ENCODE measurements at places on chromosomes 11 and 22.
A peak's percentile ranks its signal among the peaks of the same experiment; 100 is the strongest.

- no peak for DNase-seq
Measured at GRCh38 chr11:9741260-9741659, 77.4 kb downstream of the SWAP70 start.

DNA sequence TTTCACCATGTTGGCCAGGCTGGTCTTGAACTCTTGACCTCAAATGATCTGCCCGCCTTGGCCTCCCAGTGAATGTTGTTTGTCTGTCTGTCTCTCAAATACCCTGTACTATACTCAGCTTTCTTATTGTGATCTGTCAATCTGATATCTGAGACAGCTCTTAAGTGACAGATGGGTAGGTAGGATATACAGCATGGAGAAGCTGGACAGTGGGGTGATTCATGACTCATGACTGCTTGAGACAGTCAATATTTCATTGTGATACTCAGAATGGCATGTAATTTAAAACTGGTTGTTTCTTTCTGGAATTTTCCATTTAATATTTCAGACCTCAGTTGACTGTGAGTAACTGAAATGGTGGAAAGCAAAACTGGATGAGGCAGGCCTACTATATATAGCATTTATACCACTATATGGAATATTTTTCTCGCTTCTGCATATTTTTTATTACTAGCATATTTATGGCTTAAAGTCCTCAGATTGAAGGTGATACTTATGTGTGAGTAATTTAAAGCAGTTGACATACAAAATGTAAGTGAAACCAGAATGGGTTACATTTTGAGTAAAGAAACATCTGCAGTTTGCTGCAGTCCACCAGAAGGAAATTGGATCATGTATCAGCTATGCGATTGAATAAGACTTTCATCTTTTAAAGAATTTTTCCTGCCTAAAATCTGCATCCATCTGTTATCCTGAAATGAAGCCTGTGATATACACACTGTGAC, 22.3 kb downstream of the ARHGAP42 start:
- DNase-seq, result no peak

DNA sequence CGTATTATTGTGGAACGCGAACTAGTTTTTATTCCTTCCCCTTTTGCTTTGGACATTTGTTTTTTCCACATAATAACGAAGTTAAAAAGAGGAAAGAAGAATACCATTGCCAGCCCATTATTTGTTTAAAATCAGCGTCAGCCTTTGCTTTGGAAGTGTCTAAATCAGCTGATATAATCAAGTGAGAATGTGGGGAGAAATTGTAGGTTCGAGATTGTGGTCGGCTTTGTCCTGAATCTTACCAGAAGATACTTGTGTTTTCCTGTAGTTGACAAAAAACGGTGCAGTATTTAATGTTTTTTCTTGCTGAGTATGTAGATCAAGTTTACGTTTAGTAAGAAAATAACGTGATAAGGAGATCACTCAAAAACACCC, 935 bp downstream of the ZNF143 start:
- DNase-seq, result no peak

DNA sequence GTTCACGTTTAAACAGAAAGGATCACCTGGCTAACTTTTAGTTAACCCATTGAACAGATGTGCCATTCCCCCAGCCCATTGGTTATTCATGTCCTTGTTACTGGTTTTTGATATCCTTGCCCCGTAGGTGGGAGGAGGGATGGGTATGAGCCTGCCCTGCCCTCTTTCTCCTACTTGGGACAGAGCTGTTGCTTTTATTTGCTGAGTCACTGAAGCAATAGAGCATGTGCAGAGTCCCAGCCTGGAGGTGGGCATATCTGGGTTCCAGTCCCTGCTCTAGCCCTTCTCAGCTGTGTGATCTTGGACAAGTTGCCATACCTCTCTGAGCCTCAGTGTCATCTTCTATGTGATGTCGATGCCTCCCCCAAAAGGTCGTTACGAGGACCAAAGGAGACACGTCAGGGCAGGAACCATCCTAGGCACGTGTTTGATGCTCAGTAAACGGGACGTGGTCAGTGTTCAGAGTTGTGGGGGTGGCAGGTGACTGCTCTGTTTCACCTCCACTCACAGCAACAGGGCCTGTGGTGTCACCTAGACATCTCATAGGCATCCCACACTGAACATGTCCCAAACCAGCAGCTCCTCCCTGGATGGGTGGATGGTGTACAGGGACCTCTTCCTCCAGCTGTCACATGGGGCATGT, 61.0 kb downstream of the BMAL1 start:
- no peak for DNase-seq

- DNase-seq, result peak; percentile 40
Measured at GRCh38 chr22:44085743-44086270, 61.7 kb downstream of the PARVB start.

- DNase-seq, result no peak
Measured at GRCh38 chr22:50503475-50504145, 3.9 kb downstream of the LMF2 start.

- DNase-seq, result no peak
Measured at GRCh38 chr11:6321961-6322362, 1.7 kb upstream of the CAVIN3 start.

- no peak for DNase-seq
Measured at GRCh38 chr11:16902781-16903378, 111.3 kb downstream of the PLEKHA7 start.

DNA sequence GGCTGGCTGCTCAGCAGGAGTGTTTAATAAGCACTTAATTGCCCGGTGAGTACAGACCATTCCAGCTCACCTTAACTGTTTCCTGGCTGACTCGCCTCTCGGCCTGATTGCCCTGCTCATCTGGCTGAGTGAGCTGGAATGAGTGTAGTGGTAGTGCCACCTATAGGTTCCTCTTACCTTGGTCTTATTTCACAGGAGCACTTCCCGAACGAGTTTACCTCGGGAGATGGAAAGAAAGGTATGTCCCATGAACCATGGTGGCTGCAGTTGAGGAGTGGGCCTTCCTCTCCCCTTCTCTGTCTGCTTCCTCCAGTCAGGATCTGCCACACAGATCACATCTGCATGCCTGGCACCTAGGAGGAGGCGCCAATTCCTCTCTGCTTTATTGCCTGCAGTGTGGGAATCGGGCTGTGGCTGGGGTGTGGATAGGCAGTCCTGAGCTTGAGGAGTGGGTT, 26.7 kb downstream of the UPB1 start:
- peak; percentile 35 for DNase-seq

DNA sequence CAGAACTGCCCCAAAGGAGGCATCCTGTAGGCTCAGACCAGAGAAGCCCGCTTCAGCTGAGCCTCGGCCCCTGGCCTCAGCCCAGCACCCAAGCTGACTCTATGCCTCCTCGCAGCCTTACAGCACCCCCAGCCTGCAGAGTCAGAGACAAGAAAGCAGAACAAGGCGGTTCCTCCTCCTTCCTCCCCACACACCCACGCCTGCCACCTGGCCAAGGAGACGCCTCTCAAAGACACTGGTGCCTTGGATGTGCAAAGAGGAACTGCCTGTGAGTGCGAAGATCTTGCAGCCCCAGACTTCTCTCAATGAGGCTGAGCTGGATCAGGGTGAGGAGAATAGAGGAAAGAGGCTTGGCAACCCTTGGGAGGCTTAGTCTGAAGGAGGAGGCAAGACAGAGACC, 60.2 kb downstream of the PDE2A start:
- DNase-seq, result no peak

DNA sequence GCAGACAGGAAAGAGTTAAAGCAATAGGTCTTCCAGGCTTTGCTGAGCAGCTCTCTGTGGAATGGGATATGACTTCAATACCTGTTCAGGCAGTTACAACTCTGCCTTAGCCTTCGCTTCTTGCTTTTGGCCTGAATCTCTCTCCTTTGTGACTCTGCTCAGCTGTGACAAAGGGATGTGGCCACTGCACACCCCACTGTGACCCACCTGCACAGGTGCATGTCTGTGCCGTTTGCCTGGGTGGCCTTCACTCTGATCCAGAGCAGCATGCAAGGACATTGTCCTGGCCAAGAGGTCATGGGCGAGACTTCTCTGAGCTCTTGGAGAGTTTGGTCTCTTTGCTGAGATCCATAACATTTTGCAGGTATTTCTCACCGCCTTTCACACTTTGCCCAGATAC, 891.3 kb downstream of the BRD1 start:
- DNase-seq, result no peak

- no peak for DNase-seq
Measured at GRCh38 chr11:109756521-109756920, 334.5 kb downstream of the C11orf87 start.

GRCh38 chr11:102911758-102912481, 37.1 kb upstream of the MMP12 start:
- DNase-seq, result no peak

DNA sequence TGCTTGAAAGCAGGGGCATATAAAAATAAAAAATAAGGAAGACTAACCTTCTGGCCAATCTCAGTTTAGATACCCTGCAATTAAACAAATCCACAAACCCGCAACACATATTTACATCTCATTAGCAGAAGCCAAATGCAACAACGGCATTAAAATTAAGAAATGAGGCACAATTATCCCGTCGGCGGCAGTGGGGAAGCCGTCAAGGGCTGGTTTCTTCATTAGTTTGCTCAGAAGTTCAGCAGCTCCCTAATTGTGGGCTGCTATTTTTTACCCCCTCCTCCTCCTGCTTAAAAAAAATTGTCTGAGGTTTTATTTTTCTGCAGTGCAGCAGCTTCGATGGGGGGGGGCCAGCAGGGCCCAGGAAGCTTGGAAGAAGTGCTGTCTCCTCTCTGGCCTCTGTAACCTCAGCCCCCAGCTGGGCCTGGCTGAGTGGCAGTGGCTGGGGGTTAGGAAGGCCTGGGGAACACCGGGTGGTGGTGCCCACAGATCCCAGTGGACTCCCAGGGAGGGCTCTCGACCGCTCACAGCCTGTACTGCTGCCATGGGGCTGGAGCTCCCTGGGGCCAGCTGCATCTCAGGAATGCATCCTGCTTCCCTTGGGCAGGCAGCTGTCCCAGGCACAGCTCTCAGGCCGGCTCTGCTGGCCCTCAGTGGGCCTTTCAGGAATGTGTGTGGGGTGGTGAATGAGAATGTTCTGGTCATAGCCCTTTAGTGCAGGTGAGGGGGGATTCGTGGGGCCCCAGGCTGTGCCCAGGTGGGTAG, 148.7 kb upstream of the B3GAT1 start:
- no peak for DNase-seq

- no peak for DNase-seq
Measured at GRCh38 chr11:28072321-28072720, 35.6 kb downstream of the KIF18A start.

GRCh38 chr22:46747646-46748045, 9.6 kb upstream of the CERK start:
- no peak for DNase-seq

GRCh38 chr11:65417702-65418430, 4.7 kb upstream of the NEAT1 start:
- no peak for DNase-seq

DNA sequence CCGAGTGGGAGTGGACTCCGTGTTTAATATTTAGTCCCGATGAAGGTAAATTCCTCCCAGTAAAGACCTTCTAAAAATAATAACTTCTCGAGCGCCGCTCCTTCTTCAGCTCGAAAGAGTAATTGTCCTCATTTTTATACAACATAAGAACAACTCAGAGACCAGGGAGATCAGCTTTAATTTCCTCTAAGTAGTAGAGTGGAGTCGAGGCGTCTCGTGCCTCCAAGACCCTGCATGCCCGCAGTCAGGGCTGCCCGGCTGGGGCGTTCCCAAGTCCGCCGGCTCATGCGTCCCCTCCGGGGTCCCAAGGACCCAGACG, 7.8 kb downstream of the WT1 start:
- no peak for DNase-seq

DNA sequence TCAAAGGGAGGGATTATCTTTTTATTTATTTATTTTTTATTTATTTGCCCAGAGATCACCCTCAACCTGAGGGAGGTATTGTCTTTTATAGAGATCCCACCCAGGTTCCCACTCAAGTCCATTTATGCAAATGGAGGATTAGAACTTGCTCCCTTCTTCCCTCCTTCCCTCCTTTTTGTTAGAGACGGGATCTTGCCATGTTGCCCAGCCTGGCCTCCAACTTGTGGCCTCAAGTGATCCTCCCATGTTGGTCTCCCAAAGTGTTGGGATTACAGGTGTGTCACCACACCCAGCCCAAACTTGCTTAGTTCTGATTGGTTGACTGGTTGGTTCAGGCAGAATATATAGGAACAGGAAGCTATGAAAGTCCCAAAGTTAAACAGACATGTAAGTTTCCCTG, 51.9 kb downstream of the HIPK3 start:
- DNase-seq, result no peak

DNA sequence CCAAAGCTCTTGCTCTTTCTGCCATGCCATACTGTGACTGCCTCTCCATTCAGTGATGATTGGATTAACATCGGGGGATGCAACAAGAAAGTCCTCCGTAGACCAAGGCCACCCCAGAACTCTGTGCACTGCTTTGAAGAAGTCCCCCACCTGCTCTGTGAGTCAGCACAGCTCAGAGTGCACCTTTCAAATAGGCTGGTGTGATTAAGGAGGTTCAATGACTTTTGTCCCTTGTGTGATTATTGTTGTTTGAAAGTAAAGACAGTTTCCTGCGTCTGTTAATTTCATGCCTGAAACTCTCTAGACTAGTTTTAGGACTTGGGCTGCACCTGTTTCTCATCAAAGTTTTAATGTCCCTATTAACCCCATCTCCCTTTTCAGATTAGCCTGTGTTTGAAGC, 33.0 kb upstream of the DBX1 start:
- DNase-seq, result no peak

GRCh38 chr22:39617970-39618757, 47.6 kb downstream of the CACNA1I start:
- no peak for DNase-seq

DNA sequence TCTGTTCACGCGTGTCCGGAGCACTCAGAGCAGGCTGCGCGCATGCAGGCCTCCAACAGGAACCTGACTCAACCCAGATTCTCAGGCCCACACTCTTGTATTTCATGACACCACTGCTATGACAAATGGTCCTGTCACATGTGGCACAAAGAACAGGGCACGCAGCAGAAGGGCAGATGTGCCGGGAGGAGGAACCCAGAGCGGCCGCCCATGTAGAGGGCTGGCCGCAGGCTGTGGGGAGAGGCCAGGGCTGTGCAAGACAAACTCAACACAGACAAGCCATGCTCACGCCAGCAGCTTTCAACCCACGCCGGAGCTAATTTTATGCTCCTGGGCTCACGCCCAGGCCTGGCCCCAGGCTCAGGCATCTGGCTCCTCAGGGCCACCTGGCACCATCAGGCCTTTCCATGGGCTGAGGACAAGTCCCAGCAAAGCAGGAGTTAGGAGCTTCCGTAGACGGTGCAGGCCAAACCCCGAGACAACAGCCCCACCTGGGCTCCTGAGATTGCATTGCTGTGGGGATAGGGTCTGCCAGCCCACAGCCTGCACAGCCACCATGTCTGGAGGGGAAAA, 40.0 kb downstream of the DUSP8 start:
- DNase-seq, result peak; percentile 63

Data from astrocyte of the cerebellum (primary cell).